ENCODE measurements at places on chromosomes 16 and 17.

GRCh38 chr17:15947271-15947670 lies 2.3 kb downstream of the ADORA2B start:
- no peak for DNase-seq

- DNase-seq: no peak
Measured at GRCh38 chr16:56683424-56684172, 1.3 kb downstream of the MT1X start.

DNA sequence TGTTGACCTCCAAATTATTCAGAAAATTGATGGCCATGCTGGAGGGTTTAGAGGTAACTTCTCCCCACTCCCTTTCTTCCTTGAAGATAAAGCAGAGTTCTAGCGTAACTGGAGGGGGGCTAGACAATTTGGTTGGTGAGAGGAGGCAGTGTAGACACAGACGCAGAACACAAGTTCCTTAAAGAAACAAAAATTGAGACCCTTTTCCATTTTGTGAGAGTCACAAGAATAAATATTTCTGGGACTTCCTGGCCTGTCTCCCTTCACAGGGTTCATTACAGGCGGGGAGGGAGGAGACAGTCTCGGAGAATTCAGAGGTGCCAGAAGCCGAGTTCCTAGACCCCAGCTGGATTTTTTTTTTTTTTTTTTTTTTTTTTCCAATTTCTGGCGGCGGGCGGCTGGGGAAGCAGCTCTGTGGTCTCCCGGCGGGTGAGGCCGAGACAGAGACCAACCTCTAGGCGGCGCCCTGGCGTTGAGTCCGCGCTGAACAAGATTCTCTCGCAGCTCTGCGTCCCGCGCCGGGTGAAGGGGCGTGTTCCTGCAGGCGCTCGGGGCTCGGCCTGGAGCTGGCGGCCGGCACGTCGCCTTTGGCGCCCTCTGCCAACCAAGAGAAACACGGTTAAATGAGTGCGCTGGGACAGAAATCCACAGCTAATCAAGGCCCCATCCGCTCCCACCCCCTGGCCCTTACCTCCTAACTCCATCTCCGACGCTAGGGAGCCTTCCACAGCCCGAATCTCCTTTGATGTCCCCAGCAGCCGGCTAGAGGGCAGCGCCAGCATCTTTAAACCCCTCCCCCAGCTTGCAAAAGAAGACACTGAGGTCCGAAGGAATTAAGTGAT lies 10.2 kb upstream of the HOXB9 start:
- DNase-seq: peak; percentile 99

GRCh38 chr17:40303708-40304551 lies 5.0 kb upstream of the RARA start:
- DNase-seq: no peak

DNA sequence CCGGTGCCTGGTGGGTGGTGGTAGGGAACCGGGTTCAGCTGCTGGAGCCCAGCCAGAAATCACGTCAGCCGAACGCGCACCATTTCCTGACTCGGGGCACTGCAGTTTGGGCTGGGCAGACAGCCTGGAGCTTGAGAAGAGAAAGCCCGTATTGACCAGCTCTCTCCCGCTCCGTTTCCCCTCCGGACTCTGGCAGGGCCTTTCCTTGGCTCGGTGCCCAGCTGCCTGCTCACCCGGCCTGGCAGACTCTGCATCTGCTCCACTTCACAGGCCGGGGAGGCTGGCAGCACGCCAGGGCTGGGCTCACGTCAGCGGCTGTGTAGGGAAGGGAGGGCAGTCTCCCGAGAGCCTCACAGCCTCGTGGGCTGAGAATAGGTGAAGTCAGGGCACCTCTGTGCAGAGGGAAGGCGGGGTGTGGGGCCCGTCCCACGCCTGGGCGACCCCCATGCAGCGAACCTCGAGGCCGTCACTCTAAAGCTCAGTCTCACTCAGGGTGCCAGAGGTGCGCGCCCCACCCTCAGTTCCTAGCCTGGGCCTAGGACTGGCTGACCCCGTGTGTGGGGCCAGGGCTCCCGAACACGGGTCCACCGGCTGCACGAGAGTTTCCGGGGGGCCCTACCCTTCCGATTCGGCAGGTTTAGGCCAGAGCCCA lies 59.1 kb downstream of the OR1D5 start:
- DNase-seq: no peak

GRCh38 chr17:76973040-76973439 lies 104.8 kb downstream of the MGAT5B start:
- DNase-seq: no peak

DNA sequence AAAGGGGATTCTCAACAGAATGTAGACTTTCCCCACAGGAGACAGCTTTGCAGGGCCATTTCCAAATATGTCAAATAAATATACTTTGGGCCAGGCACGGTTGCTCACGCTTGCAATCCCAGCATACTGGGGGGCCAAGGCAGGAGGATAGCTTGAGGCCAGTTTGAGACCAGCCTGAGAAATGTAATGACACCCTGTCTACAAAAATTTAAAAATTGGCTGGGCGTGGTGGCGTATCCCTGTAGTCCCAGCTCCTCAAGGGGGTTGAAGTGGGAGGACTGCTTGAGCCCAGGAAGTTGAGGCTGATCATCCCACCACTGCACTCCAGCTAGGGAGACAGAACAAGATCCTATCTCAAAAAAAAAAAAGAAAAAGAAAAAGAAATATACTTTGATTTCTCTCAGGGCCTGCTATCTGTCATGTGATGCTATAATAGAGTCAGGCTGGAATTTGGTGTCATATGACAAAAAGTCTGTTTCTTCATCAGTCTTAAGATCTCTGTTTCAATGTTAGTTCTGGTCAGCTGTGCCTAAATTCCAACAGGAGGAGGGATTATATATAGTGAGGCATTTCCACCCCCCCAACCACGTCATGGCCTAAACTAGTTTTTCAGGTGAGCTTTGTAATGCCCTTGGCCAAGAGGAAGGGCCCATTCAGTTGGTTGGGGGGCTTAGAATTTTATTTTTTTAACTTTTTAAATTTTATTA lies 4.3 kb upstream of the ZDHHC7 start:
- no peak for DNase-seq

- DNase-seq: no peak
Measured at GRCh38 chr17:28433721-28434120, 27.7 kb upstream of the SLC46A1 start.

GRCh38 chr17:676060-676700 lies 38.5 kb downstream of the VPS53 start:
- no peak for DNase-seq

DNA sequence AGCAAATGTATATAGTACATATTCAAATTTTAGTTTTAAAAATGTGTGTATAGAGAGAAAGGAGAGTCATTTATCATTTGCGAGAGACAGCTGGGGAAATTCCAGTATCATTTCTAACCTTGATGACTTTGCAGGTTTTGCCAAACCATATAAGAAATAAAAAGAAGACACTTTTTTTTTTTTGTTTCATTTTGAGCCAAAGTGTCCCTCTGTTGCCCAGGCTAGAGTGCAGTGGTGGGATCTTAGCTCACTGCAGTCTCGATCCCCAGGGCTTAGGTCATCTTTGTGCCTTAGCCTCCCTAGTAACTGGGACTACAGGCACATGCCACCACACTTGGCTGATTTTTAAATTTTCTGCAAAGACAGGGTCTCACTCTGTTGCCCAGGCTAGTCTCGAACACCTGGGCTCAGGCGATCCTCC lies 38.4 kb upstream of the VWA3A start:
- DNase-seq: no peak

- no peak for DNase-seq
Measured at GRCh38 chr17:6660101-6660500, 8.5 kb downstream of the C17orf100 start.

DNA sequence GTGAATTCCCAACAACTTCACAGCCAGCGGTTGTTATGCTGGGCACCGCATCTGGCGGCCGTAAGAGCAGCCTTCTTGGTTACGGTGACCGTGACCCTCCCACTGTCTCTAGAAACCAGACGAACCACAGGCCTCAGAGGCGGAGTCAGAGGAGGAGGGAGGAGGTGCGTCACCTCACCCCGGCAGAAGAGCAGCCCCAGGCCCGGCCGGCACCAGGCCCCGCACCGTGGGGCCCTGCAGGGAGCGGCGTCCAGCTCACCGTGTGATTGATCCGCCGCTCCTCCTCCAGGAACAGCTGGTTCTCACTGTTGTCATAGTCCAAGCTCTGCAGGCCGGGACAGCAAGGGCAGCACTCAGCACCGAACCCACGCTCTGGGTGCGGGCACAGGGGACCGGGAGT lies 13.7 kb downstream of the CLCN7 start:
- no peak for DNase-seq

GRCh38 chr17:70544317-70544716 lies 375.0 kb downstream of the KCNJ2 start:
- no peak for DNase-seq

- no peak for DNase-seq
Measured at GRCh38 chr16:88394426-88394825, 11.7 kb downstream of the ZNF469 start.

DNA sequence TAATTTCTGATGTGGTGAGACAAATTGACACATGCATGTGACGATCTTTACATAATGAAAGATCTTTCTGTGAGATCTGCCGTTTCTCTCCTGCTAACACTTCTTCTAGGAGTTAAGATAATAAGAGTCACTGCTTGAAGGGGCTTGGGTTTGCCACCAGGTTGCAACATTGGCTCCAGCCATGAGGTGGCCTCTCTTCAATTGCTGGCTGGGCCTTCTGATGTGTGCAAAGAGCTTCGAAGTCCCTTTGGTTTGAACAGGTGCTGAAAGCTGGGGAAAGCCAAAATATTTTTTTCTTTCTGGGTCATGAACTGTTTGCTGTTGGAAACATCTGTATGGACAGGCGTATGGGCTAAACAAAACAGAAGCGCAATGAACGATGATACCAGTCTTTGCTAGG lies 204.1 kb upstream of the SALL1 start:
- DNase-seq: no peak

GRCh38 chr17:67613961-67614360 lies 103.8 kb upstream of the NOL11 start:
- DNase-seq: no peak

DNA sequence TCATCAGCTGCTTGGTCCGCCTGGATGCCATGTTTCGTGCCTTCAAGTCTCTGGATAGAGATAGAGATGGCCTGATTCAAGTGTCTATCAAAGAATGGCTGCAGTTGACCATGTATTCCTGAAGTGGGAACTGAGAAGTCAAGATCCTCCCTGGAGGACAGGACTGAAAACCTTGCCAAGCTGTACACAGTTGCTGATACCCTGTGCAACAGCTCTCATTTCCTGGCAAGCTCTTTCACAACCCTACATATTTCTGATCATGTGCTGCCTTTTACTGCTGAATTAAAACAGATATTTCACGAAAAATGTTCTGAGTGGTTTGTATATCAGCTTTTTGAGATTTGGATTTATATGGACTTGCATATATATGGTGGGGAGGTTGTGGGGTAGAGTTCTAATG lies 898 bp downstream of the CAPNS2 start:
- no peak for DNase-seq

DNA sequence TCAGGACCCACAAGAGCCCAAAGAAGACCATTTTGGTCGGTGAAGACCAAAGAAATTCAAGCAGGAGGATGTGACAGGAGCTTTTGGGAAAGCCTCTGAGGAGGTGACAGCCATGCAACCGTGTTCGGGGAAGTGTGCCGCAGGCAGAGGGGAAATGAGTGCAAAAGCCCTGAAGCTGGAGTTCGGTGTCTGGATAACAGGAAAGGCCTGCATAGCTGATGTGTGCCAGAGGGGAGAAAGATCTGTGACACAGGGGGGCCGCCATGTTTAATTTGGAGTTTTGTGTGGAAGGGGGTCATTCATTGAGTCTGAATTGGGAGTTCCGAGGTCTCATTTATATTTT lies 870 bp upstream of the ZC3H7A start:
- DNase-seq: no peak

DNA sequence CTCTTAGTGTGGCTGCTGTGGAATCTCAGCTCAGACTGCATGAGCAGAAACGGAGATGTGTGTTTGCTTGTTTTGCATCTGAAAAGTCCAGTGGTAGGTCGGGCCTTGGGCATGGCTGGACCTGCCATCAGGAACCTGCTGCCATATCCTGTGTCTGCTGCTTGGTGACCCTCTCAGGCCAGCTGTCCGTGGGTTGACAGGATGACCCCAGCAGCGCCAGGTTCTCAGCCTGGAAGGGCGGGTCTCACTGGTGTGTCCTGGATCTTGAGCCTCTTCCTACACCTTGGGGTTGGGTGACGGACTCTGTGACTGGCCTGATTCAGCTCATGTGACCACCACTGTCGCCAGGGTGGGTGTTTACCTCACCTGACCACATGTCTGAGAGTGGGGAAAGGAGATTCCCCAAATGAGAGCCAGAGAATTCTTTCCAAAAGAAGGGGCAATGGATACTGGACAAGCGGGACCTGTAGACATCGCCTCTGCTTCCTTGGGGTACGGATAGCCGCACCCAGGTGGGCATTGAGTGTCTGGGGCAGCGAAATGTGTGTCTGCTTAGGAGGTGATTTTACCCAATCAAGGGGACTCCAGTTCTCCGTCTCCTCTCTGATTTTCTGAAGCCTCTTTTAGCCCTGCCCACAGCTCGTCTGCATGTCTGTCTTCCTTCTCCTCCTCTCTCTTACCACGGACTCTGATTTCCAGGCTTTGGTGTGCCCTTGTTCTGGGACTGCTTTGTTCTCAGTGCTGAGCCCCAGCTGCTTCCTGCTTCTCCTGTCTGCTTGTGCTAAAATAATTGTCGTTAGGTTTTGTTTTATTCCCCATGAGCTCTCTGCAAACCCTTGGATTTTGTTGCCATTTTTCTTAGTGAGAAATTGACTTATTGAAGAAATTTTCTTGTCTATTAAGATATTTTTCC lies 399.7 kb downstream of the CPPED1 start:
- DNase-seq: no peak

- no peak for DNase-seq
Measured at GRCh38 chr17:33091271-33091670, 99.6 kb downstream of the SPACA3 start.

All from nephron progenitor cell (in vitro differentiated cells).